Amniotic stem cell (primary cell): ENCODE measurements at places on chromosomes 1 and 21.

- DNase-seq, result no peak
Measured at GRCh38 chr21:45440736-45441350, 35.9 kb downstream of the COL18A1 start.

DNA sequence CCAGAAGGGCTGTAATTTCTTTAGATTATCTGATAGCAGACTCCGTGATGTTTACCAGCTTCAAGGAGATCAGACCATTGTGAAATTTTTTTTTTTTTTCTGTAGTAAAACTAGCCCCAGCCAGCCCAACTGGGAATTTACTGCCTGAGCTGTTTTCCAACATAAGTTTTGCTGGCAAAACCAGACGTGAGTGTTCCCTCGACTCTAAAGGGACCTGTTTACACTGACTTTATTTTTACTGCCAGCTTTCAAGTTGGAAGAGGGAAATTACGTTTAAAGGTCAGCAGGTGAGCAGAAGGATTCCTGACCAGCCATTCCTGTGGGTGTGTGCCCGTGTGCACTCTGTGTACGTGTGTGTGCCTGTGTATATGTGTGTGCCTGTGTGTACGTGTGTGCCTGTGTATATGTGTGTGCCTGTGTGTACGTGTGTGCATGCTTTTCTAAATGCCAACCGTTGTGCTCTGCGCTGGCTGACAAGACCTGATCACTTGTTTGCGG is 374 bp downstream of the MAB21L3 start:
- no peak for DNase-seq

DNA sequence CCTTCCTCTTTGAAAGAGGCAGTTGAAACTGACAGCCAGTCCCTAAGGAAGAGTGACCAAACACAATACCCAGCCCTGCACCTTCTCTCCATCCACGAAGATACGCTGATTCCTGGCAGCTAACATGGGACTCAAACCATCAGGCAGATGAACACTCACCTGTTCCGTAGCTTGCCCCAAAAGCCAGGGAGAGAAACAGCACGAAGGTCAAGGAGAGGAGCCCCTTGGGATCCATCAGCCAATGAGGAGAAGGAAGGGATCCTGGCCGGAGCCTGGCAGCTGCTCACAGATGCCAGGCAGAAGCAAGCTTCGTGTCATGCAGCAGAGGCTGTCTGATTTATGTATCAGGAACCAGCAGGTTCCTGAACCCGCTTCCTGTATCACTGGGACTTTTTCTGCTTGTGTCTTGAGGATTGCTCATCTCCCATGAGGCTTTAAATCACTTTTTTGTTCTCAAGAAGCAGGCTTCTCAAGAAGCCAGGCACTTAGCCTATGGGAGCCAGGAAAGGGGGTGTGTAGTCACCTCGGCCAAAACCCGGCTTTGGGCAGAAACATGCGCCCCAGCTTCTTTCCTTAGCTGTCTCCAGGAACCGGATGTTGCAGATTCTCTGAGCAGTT is at the start of gene SLAMF1:
Gene SLAMF1, minus strand, starts transcription at position 334 of the 618 bp plus-strand sequence. Its CDS starts 99 bp downstream, at position 235.
- no peak for DNase-seq

DNA sequence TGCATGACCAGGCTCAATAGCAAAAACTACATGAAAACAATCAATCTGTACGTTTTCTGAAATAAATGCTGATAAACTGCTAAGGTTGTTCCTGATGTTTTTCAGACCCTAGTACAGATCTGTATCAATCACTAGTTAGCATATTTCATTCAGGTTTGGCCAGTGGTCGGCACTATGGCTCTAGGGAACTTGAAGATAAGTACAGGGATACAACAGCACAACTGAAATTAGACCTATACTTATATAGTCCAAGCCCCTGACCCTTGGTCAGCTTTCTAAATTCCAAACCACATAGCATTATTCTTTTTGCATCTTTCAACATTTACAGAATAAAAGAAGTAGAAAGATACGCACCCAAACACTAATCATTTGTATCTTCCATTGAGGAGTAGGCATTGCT is 142.7 kb downstream of the PLPPR4 start:
- no peak for DNase-seq

GRCh38 chr21:45064091-45064490 is 10.3 kb upstream of the ADARB1 start:
- DNase-seq, result no peak

GRCh38 chr1:12505231-12505630 is 112.8 kb downstream of the DHRS3 start:
- no peak for DNase-seq

DNA sequence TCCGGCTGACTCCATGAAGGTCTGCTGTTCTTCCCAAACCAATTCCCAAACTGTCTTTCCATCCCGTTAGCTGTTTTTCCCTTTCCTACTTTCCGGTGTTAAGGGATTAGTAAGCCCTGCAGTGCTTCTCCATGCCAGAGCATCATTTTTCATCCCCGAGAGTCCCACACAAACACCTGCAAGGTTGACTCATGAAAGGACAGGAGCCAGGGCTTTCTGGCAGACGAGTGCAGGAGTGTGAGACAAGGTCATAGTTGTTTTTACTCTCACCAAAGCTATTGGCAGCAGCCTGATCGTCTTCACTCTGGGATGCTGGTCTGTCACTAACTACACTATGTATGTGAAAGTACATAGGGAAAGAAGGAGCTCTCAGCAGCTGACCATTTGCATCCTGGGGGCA is 10.2 kb upstream of the BECN2 start:
- DNase-seq, result no peak
